Stimulated activated naive CD8-positive, alpha-beta T cell treated with anti-CD3 and anti-CD28 coated beads, Interleukin-15, amount 100 ng/mL, for 72 hours (primary cell): ENCODE measurements at places on chromosomes 16 and 17.
A peak's percentile ranks its signal among the peaks of the same experiment; 100 is the strongest.

GRCh38 chr16:57475711-57476339 lies 10.5 kb downstream of the DOK4 start:
- peak; percentile 91 for DNase-seq

DNA sequence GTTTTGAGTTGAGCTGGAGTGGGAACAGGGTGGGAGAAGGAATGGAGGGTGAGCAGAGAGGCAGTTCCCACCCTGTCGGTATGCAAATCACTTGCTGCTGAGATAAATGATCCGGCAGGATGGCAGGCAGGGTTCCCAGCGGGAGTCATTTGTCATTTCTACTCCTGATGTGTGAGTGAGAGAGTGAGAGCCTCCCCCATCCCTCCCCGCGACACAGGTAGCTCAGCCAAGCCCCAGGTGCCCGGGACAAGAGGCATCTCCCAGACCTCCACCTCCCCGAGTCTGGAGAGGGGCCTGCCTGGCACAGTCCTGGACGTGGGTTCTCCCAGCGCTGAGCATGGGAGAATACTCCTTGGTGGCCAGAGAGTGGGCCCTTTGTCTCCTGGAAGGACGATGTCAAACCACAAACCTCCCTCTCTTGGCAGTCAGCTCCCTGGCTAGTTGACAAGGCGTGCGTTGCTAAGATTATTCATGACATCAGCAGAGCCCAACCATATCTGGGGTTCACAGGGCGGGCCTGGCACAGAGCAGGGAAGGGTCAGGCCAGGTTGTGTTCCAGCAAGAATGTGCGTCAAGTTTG lies 33.7 kb upstream of the TNRC6C start:
- DNase-seq = no peak

GRCh38 chr16:59632276-59632855 lies 898.2 kb upstream of the GOT2 start:
- no peak for DNase-seq

DNA sequence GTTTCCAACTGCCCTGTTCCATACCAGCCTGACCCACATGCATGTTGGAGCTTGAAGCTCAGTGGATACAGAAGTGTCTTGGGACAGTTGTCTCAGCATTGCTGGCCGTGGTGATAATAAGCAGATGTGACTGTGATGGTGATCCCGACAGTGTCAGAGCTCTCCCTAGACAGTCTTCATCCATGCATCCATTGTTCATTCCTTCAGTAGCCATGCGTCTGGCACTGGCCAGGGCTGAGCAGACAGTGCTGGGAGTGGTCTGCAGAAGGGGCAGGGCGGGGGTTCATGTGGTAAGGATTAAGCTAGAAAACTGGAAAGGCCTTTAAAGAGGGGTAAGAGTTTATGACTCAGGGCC lies 68.1 kb downstream of the GNAO1 start:
- no peak for DNase-seq
